ENCODE measurements at places on chromosomes 5 and 9.

GRCh38 chr5:42791151-42791550 lies 20.5 kb downstream of the SELENOP start:
- DNase-seq = no peak

DNA sequence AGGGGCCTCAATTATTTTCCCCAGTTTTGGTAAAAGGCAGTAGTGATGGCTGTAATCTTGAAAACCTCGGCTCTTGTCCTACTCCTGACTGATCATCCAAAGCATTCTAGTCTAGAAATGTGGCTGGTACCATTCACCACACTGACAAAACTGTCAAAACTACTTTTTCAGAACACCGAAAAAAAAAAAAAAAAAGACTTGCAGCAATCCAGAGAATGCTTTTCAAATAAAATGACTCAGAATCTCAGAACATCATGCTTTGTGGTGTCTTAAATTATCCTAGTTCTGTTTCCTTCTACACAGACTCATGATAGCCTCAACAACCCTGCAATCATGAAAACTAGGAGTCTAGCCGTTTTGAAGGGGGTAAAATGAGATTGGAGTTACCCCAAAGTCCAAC lies 13.4 kb downstream of the SLC28A3 start:
- peak; percentile 92 for DNase-seq

GRCh38 chr9:495739-496138 lies 281.1 kb downstream of the DOCK8 start:
- no peak for DNase-seq

DNA sequence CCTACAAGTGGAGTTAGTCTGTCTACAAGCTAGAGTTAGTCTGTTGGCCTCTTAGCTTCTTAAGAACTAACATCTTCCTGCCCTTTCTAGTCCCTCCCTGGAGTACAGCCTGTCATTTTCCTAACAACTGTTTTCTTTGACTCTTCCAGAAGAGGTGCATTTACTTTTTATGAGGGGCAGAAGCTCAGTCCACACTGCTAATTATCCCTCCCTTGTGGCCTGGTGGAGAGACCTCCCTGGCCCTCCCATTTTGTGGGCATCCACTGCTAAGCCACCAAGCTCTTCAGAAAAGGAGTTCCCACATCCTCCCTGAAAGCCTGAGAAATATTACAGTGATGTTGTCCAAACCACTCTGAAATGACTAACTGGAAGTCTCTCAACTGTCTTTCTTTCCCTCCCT lies 8.0 kb downstream of the MAP1B start:
- no peak for DNase-seq

DNA sequence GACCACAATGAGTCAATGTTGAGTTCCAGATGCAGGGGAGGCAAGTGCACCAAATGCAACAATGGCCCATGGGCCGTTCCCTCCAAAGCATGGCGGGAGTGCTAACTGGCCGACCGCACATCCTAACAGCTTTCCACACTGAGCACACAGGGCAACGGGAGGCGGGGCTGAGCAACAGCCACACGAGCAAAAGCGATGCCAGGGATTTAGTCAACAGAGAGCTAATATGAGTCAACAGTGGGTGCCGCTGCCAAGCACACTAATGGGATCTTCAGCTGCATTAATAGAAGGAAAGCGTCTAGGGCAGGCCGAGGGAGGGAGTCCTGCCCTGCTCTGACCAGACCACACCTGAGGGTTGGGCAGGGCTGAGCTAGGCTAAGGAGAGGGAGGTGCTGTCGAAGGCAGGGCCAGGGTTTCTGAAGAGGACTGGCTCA lies 4.6 kb downstream of the EPB41L4B start:
- DNase-seq = peak; percentile 72

DNA sequence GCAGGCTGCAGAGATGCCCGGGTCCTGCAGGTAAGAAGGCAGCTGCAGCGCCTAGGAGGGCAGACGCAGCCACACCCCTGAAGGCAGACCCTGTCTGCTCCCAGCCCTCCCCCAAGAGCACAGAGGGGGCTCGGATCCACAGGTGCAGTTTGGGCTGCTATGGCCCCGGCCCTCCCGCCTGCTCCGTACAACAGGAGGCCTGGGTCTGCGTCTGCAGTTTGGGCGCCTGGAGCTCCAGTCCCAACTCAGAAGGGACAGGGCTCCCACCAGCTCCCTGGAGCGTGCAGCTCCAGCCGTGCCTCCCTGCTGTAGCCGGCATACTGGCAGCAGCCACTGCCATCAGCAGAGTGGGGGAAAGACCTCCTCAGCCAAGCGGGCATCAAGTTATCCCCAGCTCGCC lies 30.5 kb downstream of the BTNL9 start:
- no peak for DNase-seq

GRCh38 chr9:92917176-92917800 lies 30.0 kb upstream of the FGD3 start:
- no peak for DNase-seq

DNA sequence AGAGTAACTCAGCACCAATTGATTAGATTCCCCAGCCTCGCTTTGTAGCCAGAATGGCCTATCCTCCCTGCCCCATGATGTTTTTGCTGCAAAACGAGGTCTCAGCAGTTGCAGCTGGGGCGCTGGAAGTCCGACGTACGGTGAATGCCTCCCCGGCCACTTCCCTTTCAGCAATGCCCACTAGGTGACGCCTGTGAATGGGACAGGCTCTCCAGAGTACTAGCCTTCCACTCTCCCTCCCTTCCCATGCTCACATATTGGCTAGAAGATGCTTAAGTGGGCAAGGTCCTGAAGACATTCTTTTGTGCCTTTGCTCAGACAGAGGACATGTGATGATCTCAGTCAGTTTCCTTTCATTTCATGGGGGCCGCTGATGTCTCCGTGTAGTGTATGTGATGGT lies 50.8 kb downstream of the DMRT2 start:
- DNase-seq = no peak

GRCh38 chr9:71819115-71819739 lies 50.9 kb upstream of the CEMIP2 start:
- peak; percentile 21 for DNase-seq

DNA sequence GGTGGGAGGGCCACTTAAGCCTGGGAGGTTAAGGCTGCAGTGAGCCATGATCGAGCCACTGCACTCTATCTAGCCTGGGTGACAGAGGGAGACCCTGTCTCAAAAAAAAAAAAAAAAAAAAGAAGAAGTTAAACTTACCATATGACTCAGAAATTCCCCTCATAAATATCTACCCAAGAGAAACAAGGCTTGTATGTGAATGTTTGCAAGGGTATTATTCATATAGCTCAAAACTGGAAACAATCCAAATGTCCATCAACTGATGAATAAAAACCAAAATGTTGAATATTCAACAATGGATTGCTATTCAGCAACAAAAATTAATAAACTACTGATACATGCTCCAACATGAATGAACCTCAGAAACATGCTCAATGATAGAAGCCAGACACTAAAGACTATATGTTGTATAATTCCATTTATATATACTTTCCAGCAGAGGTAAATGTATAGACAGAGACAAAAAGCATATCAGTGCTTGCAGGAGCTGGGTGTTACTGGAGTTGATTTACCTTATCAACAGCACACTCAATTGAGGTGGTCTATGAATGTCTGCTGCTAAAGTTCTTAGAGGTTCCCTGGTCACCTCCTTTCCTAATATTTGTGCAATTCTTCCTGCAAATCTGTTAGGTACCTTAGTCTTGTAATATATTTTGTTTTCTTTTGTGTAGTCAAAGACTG lies 5.3 kb upstream of the SREK1 start:
- no peak for DNase-seq

DNA sequence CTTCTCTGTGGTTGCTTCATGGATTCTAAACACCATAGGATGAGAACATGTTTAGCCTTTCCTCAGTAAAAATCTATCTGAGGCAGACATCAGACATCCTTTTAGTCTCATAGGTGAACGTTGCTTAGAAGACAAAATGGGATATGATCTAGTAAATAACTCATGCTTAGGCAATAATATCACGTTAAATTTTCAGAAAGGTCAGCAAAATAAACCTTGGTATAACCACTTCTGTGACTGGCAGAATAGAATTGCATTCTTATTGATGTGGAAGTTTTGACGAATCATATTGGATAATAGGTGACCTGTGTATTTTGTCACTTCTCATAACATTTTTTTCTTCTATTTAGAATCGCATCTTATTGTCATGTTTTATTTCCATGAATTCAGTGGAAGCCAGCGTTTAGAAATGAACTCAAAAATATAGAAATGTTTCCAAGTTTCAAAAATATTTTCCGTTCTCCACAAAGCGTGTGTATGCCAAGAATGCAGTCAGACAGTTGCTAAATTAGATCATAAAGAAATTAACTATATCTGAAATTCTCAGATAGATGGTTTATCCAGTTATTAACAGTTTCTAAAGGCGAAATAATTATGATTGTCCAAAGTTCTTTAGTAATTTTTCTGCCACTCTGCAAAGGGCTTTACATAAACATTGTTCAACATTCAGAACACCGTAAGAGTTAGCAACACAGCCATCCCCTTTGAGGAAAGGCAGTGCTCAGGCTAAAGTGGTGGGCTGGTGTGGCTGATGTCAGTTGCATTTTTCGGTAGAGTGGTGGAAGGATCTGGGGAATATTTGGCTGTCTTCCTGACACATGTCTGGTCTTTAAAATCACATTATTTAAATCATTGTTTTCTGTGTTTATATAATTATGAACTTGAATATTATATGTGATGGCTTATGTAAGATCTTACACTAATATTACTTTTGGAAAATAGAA lies 827.2 kb downstream of the MTRR start:
- DNase-seq = no peak

DNA sequence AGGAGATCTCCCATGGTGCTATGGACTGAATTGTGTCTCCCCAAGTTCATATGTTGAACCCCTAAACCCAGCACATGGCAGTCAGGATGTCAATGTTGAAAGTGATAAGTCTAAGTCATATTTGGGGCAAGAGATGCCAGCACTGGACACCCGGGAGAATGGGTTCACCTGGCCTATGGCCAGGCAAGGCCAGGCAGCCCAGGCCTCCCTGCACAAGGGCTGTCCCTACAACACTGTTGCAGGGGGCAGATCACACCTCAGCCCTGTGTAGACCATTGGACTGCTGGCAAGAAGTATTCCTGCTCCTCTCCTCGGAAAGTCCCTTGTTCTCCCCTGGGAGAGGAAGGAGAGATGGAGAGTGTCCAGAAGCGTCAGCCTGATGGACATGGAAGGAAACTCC lies 240.5 kb downstream of the GADD45G start:
- no peak for DNase-seq

DNA sequence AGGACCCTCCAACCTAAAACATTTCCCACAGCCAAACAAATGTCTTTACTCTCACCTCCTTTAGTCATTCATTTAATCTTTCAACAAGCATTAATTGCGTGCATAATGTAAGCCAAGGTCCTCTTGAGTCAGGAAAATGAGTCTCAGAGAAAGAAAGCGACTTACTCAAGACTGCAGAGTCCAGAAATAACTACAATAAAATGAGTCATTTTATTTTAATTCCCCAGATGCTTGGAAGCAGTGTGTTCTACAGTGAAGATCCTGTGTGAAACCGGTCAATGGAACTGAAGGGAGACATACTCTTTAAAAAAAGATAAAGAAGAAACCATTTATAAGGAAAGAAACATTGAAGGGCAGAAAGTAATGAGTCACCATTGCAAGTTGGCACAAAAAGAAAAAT lies 513.7 kb downstream of the CDK5RAP2 start:
- no peak for DNase-seq

DNA sequence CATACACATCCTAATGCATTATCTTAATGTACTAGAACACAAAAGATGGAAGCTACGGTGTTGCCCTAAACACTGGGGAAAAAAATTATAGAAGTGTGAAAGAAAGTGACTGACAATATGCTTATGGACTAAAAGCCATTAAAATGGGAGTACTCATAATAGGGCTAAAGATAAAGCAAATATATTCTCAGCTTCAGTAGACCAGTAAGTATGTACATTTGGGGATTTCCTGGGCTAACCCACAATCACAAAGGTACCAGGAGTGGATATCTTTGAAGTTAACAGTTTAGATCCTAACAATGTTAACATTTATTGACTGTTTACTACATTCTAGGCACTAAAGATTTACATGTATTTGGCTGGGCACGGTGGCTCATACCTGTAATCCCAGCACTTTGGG lies 36.9 kb downstream of the PTGER4 start:
- no peak for DNase-seq

GRCh38 chr9:91113016-91113415 lies 248.7 kb downstream of the AUH start:
- DNase-seq = no peak

GRCh38 chr5:116771466-116772151 lies 197.0 kb upstream of the SEMA6A start:
- DNase-seq = no peak

DNA sequence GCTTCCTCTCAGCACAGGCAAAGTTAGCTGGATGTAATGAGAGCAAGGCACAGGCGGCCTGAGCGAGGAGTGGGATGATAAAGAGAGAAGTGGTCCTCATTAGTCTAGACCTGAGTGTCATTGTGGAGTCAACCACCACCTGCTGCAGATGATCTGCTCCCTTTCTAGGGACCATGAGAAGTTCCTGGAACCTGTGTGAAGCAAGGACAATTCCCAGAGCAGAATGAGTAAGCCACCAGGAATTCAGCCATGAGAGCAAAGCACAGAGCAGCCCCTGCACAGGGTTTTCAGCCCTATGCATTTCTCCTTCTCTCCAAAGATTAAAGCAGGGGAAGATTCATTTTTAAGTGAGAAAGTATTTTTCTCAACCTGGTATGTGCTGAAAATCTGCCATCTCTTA lies 146.8 kb upstream of the SPEF2 start:
- peak; percentile 51 for DNase-seq

DNA sequence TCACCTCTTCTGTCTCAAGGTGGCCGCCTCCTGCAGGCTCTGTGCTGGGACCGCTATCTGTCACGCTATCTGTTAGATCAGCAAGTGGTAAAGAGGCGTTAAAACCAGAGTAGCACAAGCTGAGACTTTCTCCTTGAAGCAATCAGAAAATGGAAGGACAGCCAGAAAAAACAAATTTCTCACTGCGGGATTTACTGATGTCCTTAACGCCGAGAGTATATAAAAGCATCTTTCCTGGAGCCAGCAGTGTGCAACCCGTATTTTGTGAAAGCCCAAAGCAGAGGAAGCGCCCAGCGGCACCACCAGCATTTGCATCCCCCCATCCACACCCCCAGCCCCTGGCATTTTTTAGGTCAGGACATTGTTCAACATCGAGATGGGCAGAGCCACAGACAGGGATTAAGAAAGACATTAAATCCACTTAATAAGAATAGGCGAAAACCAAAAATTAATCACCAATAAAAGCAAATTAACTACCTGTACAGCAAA lies 48.6 kb downstream of the DUSP1 start:
- DNase-seq = no peak

DNA sequence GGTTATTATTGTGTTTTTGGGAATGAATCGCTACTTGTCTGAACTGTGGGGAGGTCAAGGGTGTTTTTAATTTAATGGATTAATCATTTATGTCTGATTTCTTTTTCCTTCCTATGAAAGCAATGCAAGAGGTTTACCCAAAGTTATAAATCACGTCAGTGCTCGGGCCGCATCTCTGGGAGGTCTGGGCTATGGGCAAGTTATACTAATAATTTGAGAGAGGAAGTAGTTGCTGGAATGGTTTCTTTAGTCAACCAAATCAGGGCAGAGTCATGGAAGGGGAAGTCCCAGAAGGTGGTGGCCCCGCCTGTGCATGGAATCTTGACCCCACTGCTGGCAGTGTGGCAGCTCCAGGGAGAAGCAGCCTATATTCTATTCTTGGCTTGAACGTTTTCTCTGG lies 180.2 kb downstream of the HSPA4 start:
- DNase-seq = no peak

All from amniotic epithelial cell (primary cell).